Astrocyte (in vitro differentiated cells and primary cell): ENCODE measurements at places on chromosomes 16 and 17.
A peak's percentile ranks its signal among the peaks of the same experiment; 100 is the strongest.

DNA sequence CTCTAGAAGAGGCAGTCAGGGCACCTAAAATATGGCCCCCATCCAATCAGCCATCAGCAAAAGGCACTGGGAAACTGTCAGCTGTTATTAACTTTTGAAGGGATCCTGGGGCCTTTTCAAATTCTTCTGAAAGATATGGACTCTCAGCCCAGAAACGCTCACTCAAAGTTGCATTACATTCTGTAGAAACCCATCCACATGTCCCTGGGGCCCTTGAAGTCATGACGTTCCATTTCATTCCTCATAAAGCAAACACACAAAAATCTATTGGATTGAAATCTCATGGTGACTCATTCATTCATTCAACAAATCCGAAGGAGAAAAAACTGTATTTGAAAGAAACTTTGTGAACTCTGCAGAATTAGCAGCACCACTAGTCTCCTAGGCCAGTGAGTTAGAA lies 215.3 kb downstream of the C16orf95 start:
- peak; percentile 69 for DNase-seq

DNA sequence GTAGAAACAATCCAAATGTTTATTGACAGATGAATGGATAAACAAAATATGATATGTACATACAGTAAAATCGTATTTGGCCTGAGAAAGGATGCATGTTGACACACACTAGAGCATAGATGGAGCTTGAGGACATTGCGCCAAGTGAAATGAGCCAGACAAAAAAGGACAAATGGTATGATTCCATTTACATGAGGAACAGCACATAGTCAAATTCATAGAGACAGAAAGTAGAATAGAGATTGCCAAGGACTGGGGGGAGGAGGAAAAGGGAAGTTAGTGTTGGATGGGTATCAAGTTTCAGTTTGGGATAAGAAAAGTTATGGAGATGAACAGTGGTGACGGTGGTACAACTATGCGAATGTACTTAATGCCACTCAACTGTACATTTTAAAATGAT lies 47.9 kb downstream of the COPRS start:
- peak; percentile 34 for DNase-seq

DNA sequence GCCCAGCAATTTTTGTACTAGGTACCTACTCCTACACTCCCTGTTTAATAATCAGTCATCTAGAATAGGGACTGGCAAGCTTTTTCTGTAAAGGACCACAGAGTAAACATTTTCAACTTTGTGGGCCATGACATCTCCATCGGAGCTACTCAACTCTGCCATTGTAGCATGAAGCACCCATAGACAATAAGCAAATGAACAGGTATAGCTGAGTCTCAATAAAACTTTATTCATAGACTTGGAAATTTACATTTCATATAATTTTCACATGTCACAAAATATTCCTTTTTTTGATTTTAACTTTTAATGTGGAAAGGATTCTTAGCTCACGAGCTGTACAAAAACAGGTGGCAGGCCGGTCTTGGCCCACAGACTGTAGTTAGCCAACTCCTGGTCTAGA lies 345.8 kb downstream of the SOX9 start:
- DNase-seq = no peak

DNA sequence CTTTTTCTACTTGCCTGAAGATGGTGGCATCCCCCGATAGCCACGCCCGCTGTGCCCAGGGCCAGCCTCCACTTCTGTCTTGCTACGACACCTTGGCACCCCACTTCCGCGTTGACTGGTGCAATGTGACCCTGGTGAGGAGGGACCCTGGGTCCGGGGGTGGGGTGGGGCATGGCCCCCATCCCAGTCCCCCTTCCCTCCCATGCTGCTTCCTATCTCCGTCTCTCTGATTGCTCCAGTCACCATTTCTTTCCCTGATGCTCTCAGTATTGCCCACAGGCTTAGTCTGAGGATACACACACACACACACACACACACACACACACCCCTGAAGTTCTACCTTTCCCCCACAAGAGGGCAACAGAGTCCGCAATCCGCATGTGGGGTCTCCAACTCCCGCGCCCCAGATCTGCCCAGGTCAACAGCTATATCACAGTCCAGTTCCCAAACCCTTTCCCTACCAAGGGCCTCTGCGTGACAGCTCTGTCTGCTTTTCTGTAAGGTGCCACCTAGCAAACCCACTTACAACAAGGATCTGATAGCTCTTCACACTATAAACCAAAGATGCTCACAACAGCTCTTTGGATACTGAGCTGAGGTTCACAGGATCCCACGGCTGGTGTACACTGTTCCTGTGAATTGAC lies 3.4 kb downstream of the SGCA start:
- no peak for DNase-seq

DNA sequence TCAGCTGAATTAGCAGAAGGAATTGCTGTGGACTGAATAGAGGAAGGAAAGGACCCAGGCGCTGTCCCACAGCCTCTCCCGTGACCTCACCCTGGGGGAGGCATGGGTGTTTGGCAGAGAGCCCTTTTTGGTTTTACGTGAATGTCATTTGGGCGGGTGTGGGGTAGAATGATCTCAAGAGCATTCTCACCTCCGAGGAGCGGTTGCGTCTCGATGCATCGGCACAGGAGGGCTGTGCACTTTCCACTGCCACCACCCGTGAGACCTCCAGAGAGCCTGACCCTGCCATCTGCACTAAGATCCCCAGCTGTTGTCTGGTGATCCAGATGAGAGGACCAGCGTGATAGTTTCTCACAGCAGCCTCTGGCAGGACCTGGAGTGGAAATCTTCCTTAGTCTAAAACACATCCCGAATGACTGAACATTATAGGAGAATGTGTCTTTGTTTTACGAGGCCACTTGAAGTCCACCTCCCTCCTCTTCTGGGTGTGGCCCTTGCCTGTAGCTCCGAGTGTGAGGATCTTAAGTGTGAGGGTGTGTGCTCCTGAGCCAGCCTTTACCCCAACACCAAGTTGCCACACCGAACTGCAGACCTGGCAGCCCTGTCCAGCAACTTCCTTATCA lies 29.3 kb downstream of the FOXK2 start:
- no peak for DNase-seq

GRCh38 chr17:81512562-81513371 lies at the start of gene ACTG1:
ACTG1 (minus strand) TSS chr17:81512799; CDS start chr17:81512354, 445 bp downstream.
- DNase-seq = peak; percentile 79

- no peak for DNase-seq
Observed at GRCh38 chr16:81676066-81676882, 102.8 kb upstream of the PLCG2 start.

- no peak for DNase-seq
Observed at GRCh38 chr16:24863582-24864437, 18.0 kb downstream of the SLC5A11 start.

DNA sequence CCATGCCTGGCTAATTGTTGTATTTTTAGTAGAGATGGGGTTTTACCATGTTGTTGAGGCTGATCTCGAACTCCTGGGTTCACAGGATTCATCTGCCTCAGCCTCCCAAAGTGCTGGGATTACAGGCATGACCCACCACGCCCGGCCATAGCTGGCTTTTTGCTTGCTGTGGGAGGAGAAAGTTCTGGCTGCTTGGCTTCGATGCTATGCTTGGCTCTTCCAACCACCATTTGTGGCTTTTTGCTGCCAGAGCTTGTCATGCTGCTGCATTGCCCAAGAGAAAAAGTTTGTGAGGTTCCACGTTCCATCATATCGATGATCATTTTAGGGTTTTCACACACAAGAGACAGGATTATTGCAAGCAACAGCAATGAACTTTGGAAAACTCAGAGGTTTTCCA lies 16.2 kb downstream of the BMERB1 start:
- no peak for DNase-seq

DNA sequence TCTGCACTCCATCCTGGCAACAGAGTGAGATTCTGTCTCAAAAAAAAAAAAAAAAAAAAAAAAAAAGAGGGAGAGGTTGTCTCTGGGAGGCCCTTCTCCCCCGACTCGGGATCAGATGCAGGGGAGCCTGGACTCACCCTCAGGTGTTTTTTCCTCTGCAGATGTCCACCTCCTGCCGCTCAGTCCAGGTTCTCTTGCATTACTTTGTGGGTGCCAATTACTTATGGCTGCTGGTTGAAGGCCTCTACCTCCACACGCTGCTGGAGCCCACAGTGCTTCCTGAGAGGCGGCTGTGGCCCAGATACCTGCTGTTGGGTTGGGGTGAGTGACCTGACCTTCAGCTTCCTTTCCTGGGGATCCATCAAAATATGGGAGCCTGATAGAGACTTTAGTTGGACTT lies 34.1 kb downstream of the GLP2R start:
- DNase-seq = no peak

DNA sequence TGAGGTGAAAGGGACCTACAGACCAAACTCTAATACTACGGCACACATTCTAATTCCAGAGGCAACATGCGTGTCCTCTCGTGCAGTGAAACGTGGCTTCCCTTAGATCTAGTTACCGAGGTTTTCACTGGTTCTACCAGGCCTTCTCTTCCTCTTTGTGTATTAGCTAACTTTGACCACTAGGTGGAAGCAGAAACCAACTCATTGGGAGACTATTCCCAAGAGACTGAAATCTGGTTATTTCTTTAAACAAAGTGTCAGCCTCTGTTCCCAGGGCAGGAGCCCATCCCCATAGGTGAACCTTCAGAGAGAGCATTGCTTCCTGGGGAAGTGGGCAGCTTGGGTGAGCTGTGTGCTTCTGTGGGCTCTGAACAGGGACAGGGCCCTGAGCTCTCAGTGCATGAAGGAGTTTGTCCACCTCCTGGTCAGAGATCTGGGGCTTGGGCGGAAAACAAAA lies 19.7 kb upstream of the RCVRN start:
- DNase-seq = peak; percentile 39

DNA sequence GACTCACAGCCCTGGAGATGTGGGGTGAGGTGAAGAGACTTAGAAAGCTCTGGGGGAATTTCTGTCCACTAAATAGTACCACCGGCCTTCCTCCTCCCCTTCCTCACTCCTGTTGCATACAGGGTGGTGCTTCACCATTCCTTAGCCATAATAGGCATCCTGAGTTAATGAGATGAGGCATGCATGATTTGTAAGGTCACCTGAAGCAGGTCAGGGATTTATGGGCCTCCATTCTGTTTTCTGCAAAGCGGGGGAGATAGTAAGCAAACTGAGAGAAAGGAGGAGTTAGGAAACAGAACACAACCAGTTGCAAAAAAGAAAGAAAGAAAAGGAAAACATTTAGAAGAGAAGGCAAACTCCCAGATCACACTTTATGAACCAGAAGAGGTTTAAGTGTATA lies 9.3 kb upstream of the MYOCD start:
- DNase-seq = no peak

GRCh38 chr17:55266051-55266957 lies 1.5 kb downstream of the HLF start:
- DNase-seq = no peak

GRCh38 chr16:30434852-30435251 lies 5.0 kb upstream of the DCTPP1 start:
- no peak for DNase-seq

DNA sequence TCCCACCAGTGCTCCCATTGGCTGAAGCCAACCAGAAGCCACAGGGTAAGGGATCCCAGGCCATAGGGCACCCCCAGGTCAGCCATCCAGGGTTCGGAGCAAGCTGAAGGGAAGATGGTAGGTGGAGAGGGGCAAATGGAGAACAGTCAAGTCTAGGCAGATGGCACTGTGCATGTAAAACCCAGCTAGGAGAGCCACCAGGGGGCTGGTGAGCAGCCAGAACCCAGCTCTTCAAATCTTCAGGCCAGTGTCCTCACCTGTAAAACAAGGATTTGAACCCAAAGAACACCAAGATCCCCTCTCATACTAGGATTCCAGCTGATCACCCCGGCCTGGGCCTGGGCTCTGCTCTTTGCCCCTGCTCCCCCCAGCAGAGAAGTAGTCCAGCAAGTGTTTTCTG lies 43.5 kb downstream of the GINS3 start:
- DNase-seq = no peak

DNA sequence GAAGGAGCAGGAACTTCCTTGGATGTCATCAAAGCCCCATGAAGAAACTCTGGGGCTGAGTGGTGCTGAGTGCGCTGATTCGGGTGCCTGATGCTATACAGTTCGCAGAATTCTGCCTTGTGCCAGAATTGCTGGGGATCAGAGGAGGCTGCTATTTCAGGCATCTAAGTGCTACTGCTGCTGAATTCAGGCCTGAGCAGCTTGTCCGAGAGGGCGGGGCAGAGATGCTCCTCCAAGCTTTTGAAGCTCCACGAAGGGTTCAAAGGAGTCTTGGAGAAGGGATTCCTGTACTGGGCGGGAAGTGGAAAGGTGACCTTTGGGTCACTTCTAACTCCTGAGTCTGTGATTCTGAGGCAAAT lies 227.8 kb downstream of the CCDC182 start:
- no peak for DNase-seq

DNA sequence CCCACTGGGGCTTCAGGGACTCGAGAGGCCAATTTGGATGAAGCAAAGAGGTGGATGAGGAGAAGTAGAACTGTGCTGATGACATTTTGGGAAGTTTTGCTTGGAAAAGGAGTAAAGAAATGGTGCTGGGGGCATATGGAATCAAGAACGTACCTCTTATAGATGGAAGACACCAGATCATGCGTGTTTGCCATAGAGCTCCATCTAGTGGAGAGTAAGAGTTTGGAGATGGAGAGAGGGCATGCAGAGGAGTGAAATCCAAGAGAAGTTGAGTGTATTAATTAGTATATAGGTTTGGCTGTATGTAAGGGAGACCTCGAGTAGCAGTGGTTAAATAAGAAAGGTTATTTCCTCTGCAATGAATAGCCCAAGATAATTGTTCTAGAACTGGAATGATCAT lies 56.0 kb downstream of the SHISA6 start:
- no peak for DNase-seq

DNA sequence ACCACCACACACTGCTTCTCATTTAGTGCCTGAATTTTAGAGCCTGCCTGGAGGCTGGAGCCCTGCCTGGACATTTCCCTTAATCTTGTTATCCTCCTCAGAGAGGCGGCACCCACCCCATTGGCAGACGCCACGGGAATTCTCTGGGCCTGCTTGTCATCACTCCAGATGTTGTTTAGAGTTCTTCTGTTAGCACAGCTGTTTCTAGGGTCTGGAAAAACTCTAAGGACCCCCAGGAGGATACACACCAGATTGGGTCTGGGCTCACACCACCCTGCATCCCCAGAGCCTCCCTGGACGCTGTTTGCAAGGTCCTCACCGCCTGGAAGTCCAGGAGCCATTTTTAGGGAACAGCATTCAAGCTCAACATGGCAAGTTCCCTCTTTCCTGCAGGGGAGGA lies 565 bp upstream of the XAF1 start:
- no peak for DNase-seq

DNA sequence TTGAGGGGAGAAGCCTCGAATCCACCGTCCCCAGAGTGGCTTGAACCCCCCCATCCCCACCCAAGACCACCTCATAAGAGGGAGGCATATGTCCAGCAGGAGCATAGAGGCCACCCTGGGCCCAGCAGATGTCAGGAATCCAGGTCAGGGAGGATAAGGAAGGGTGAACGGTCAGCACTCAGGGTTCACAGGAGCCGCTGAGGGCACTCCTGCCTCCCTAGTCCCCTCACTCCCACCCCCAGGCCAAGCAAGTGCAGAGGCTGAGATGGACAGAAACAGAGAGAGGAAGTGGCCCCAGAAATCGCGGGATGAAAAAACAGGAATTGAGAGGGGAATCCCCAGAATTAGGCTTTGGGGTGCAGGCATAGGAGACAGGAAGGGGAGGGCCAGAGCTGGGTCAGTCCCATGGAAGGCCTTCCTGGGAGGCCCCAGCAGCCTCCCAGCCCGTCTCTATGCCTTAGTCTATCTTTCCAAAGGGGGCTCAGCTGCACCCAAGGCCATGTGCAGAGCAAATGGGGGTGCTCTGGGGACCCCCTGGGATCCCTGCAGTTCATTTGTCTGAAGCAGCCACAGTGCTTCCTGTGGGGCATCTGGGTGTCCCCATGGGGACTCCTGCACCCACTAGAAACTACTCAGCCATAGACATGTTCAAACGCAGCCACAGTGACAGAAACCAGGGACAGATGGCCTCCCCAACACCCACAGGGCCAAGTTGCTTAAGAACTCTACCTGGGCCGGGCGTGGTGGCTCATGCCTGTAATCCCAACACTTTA lies 1.7 kb downstream of the CMTM3 start:
- no peak for DNase-seq
